Adrenal gland (tissue), 19 donors: ENCODE measurements at places on chromosomes 16 and 17. TPM values are rescaled to one million over a fixed set of nuclear protein-coding genes. Genes with fewer than 3 reads are reported as not detected.

Gene MT1F
- 10.8 TPM for total RNA-seq

Gene CFAP97D1
- not detected for total RNA-seq

GRCh38 chr17:17805575-17805974, 31.2 kb downstream of the SREBF1 start:
- DNase-seq, result no peak
- H3K27ac ChIP-seq, result no peak overlapping the region
- H3K4me1 ChIP-seq, result peaks cover 16% of the 10 kb centered on the region
- no peaks in the 10 kb centered on the region for H3K36me3 ChIP-seq

GRCh38 chr16:1073262-1073558, 663 bp downstream of the SSTR5 start:
- no peak overlapping the region for H3K4me3 ChIP-seq
- H3K27me3 ChIP-seq, result peaks cover 26% of the 10 kb centered on the region
- no peaks in the 10 kb centered on the region for H3K36me3 ChIP-seq
- no peak for DNase-seq

GRCh38 chr17:57490890-57491289, 234.6 kb downstream of the MSI2 start:
- H3K36me3 ChIP-seq, result no peaks in the 10 kb centered on the region
- H3K27ac ChIP-seq, result no peak overlapping the region
- no peak for DNase-seq
- H3K4me3 ChIP-seq, result no peak overlapping the region

GRCh38 chr16:50602531-50603205, 54.5 kb downstream of the NKD1 start:
- no peak overlapping the region for H3K4me3 ChIP-seq
- H3K27ac ChIP-seq, result no peak overlapping the region
- H3K27me3 ChIP-seq, result no peaks in the 10 kb centered on the region
- no peaks in the 10 kb centered on the region for H3K4me1 ChIP-seq
- no peaks in the 10 kb centered on the region for H3K36me3 ChIP-seq

DNA sequence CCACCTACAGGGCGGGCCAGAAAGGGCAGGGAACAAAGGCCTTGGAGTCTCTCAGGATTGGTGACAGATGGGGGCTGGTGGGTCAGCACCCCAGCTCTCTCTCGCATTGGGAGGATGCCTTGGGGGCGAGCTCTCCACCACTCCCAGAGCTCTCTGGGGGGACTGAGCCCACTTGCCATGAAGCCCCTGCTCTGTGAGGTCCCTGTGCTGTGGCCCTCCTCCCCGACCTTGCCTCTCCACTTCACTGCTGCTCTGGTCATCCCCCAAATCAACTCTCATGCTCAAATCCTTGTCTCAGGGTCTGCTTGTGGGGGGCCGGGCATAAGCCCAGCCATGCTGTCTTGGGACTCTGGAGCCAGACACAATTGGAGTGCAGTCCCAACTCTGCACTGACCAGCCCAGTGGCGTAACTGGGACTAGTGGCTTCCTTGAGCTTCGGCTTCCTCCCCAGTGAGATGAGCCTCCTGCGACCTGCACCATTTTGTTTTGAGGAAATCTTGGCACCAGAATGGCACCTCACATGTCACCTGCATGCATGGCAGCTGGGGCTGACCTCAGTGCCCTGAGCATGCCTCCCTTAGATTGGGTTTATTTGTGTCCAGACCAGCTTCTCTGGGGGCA, 184.5 kb downstream of the IRF8 start:
- no peaks in the 10 kb centered on the region for H3K4me1 ChIP-seq
- H3K27me3 ChIP-seq, result no peaks in the 10 kb centered on the region
- no peaks in the 10 kb centered on the region for H3K36me3 ChIP-seq
- no peak overlapping the region for H3K27ac ChIP-seq

Gene OR3A3
- not detected for total RNA-seq
